Endothelial cell (in vitro differentiated cells): ENCODE measurements at places on chromosomes 5 and 9.

- DNase-seq = no peak
Measured at GRCh38 chr5:170752257-170753215, 31.0 kb upstream of the GABRP start.

- no peak for DNase-seq
Measured at GRCh38 chr5:111556501-111556900, 44.2 kb upstream of the STARD4 start.

GRCh38 chr5:51034222-51034901 lies 348.9 kb upstream of the ISL1 start:
- no peak for DNase-seq

- peak; percentile 11 for DNase-seq
Measured at GRCh38 chr5:159510282-159510681, 180.0 kb upstream of the IL12B start.

DNA sequence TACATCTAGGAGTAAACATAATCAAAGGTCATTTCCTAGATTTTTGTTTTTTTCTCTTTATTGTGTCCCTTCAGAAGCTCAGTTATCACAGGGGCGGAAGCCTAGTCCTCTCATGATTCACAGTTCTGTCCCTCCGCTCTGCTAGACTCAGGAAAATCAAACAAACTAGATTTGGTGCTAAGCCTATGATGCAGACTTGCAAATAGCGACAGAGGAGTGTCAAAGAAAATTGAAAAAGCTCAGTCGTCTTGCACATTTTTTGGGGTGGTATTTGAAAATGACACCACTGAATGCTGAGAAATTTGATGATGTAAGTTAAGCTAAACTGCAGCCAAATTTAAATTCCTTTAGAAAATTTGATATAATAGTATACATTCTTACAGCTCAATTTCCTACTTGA lies 59.0 kb downstream of the CDH10 start:
- no peak for DNase-seq

DNA sequence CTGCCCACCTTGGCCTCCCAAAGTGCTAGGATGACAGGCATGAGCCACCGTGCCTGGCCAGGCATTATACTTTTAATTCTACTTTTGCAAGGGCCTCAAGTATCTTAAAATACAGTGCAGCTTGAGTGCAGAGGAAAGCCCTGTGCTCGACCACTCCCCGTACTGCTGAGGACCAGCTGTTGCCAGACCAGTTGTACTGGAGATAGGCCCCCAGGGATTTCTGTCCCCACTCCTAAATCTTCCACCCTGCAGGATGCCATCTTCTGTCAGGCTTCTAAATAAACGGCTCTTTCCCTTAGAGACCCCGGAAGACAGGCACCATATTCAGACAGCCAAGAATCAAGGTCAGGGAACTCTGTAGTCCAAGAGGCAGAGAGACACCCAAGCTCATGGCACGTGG lies 16.6 kb upstream of the PSMD5 start:
- no peak for DNase-seq

DNA sequence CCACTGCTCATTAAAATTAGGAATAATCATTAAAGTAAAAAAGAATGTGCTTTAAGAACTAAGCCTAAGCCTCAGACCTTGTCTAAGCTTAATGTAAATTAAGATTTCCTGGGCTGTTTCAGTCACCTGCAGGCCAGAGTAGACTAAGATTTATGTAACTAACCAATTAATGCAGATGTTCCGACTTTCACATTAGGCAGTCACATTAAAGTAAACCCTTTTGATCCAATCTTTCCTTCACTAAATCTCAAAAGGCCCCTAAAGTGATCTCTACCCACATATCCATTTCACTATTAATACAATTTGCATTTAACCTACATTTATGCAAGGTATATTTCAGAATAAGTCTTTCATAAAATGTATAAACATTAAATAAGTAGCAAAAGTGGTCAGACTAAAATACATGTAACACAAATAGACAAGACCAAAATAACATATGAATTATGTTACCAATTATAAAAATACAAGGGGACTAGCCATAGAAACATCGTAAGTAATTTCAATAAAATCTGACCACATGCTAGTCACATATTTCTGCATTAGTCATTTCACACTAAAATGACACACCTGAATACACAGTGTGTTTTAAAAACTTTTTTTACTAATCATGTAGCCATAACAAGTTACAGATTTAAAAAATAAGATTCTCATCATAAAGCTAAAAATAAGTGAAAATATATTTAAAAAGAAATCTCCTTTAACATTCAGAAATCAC lies 7.7 kb downstream of the NR3C1 start:
- DNase-seq = no peak

DNA sequence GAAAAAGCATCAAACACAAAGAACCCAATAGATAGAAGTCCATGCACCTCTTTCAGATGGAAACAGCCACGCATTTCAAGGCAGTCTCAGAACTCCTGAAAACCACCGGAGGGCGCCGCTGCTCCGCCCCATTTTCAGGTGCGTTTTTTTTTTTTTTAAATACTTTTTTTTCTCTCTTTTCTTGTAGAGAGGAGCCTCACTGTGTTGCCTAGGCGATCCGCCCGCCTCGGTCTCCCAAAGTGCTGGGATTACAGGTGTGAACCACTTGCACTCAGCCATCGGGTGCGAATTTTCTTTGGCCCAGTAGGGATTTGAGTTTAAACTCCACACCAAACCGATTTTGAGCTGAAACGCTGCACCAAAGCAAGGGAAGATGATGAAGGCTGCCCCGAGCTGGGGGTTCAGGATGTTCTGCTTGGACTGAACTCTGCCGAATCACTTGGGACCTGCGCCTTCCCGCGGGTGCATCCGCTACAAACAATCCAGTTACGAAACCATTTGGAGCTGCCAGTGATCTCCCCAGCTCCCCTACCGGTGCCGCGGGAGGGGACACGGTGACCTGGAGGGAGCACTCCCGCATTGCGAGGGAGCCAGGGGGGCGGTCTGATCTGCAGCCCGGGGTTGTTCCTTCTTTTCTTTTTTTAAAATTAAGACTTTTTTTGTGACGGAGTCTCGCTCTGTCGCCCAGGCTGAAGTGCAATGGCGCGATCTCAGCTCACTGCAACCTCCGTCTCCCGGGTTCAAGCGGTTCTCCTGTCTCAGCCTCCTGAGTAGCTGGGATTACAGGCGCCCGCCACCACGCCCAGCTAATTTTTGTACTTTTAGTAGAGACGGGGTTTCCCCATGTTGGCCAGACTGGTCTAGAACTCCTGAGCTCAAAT lies 1.4 kb downstream of the PTGR1 start:
- peak; percentile 60 for DNase-seq

DNA sequence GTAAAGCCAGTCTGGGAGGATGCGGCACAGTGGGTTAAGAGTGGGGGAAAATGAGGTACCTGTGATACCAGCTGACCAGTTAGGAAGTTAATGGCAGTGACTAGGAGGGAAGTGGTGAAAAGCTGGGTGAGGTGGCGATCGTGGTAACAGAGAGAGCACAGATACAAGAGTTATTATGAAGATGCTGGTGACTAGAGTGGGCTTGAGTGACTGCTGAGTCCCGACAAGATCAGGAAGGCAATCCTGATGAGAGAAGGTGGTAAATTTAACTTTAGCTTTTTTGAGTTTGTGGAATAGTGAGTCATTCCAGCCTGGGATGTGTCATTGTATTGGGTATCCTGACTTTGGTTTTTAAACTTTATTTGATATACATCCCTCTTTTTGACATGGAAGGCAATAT lies 38.8 kb downstream of the CMYA5 start:
- no peak for DNase-seq

DNA sequence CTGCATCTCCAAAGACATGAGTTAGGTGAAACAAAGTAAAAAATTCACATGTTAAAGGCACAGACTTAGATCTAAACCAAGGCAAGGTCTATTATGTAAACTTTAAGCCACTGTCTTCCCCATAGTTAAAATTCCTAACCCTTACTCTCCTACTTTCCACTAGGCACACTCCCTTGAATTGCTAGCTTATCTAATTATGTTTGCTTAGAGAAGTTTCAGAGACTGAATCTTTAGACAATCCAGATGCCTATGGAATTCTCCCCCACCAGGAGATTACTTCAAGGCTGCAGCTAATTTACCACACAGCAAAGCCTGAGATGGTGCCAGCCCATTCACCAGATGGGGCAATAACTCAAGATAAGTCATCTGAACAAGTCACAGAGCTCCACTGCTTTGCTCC lies 803.1 kb upstream of the COX7C start:
- DNase-seq = no peak

GRCh38 chr9:101485924-101486692 lies 47.5 kb upstream of the RNF20 start:
- peak; percentile 47 for DNase-seq

GRCh38 chr9:95032580-95033341 lies 284.7 kb downstream of the FANCC start:
- no peak for DNase-seq

- DNase-seq = no peak
Measured at GRCh38 chr5:45578270-45578669, 117.9 kb downstream of the HCN1 start.
